CD4-positive, alpha-beta T cell treated with Interleukin-21 for 1 hour (primary cell): ENCODE measurements at places on chromosomes 12 and 14.

DNA sequence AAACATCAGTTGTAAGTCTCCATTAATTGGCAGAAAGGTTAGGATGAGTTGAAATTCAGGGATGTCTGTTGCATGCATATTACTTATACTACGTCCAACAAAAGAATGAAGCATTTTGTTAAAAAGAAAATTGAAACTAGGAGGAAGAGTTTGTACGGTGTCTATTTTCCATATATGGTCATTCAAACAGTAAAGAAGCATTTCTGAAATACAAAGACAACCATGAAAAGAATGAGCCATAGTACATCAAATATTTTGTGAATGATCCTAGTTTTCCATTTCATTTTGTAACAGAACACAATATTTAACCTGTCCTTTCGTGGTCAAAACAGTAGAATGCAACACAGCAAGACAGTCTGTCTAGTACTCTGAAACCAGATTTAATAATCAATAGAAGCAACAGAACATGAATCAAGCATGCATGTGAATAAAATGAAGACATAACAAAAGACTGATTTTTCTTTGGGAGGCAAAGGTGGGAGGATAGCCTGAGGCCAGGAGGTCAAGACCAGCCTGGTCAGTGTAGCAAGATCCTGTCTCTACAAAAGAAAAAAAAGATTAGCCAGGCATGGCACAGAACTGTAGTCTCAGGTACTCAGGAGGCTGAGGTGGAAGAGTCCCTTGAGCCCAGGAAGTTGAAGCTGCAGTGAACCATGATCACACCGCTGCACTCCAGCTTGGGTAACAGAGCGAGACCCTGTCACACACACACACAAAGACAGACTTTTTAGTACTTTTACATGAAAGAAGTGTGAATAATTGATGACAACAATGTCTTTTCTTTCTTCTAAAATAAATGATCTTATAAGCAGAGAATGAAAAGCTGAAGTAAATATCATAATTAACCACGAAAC lies 156.0 kb downstream of the LRIG3 start:
- no peak for DNase-seq

- DNase-seq, result no peak
Observed at GRCh38 chr12:11798856-11799501, 149.5 kb downstream of the ETV6 start.

DNA sequence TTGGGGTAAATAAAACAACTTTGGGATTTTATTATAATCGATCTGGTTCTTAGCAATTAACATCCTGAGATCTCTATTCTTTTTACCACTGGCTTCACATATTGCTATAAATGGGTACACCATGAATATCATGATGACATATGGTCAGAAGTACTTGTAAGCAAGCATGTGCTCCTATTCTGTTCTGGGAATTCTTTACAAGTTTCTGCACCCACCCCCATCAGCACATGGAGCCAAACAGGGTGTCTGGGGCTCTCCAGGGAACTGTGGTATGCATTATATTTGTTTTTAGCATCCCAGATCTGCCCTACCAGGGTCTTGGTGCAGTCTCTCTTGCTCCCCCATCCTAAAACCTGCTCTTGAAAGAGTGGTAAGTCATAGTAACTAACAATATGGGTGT lies 31.3 kb downstream of the DMAC2L start:
- no peak for DNase-seq

DNA sequence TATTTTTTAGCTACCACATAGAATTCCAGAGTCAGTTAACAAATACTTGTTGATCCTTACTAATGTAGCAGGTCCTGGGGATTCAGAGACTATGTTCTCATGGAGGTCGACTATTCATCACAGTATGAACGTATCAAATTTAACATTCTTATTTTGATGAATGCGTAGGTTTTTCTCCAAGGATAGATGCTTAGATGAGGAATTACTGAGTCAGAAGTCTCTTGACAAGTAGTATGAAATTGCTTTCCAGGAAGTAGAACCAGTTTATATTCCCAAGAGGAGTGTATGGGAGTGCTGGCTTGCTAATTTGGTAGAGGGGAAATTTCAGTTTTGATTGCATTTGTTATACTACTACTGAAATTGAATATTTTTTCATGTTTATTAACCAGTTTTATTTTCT lies 42.8 kb upstream of the CRADD start:
- DNase-seq, result no peak

- no peak for DNase-seq
Observed at GRCh38 chr14:69535230-69535848, 39.3 kb downstream of the CCDC177 start.

GRCh38 chr14:92466059-92466458 lies 47.5 kb upstream of the RIN3 start:
- no peak for DNase-seq

- no peak for DNase-seq
Observed at GRCh38 chr12:74725154-74725553, 187.5 kb downstream of the ATXN7L3B start.

DNA sequence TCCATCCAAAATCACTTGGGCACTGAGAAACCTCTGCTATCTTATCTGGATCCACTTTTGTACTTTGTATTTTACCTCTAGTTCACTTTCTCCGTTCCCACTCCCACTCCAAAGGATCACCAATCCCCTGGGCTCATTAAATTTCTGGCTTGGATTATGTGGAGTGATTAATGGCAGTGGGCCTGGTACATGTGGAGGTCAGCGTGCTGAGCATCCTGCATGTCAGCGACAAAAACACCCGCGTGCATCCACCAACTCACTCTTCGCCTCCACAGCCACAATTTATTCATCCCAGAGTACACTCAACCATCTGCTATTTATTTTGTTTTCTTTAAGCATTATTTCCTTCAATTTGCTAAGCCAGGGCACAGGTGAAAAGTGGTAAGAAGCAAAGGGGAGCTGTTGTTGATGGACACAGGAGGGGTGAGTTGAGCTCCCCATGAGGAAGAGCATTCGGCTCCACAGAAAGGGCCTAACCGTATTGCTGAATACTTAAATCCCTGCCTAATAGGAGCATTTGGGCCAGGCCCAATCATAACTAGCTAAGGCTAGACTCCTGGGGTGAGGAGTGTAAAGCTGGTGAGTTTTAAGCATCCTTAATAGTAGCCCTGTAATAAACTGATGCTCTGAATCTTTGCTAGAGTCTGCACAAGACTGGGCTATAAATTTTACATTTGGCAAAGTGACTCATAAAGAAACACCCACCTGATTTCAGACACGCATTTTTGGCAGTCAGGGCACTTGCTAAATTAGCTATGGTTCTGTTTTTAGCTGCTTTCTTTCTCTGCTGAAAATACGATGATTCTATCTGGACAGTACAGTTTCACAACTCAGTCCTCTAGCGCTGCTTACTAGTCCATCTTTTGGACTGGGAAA lies 137.8 kb downstream of the SLC25A21 start:
- DNase-seq, result no peak

DNA sequence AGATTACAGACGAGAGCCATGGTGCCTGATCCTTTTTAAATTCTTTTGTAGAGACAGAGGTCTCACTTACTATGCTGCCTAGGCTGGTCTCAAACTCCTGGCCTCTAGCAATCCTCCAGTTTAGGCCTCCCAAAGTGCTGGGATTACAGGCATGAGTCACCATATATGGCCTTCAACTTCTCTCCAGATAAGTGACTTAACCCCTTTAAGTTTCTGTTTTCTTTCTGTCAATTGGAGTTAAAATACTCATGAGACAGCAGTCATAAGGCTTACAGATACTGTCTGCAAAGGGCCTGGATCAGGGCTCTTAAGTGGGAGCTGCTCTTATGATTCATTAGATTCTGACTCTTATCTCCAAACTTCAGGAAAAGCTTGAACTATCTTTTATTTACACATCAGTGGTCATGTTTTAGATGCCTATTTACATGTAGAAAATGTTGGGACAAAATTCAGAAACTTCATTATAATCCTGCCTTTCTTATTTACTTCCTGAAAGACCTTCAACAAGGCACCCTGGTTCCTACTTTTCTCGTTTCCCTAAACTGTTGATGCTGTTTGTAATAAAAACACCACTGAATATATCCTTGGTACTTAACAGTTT lies 271.5 kb upstream of the TBX3 start:
- DNase-seq, result no peak
